ENCODE measurements at places on chromosomes 7 and 10. TPM values are rescaled to one million over a fixed set of nuclear protein-coding genes. Genes with fewer than 3 reads are reported as not detected.
A peak's percentile ranks its signal among the peaks of the same experiment; 100 is the strongest.

GRCh38 chr10:72694476-72695369, 2.8 kb downstream of the MCU start:
- no peak for DNase-seq
- peaks cover 29% of the 10 kb centered on the region for H3K4me1 ChIP-seq
- no peaks in the 10 kb centered on the region for H3K36me3 ChIP-seq

DNA sequence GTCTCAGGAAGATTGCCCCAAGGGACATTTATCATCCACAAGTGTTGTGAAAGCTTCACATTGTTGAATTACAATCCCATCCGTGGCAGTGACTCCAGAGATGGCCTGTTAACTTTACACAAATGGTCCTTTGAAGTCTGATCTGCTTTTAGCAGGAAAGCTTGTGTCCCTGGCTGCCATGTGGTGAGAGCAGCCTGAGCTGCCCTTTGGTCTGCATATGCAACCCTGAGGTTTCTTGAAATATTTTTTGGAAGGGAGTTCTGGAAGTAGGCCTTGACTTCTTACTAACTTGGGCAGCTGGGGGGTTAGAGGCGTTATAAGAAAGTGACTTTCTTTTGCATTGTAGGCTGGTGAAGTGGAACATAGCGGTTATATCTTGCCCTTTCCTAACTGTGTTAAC, 41.3 kb upstream of the FAM180A start:
- no peaks in the 10 kb centered on the region for H3K36me3 ChIP-seq
- DNase-seq: no peak
- H3K27me3 ChIP-seq: peaks cover 5% of the 10 kb centered on the region
- H3K4me3 ChIP-seq: no peak overlapping the region

GRCh38 chr10:99433378-99434020, 3.1 kb upstream of the GOT1 start:
- peak overlapping the region; percentile 52 for H3K27ac ChIP-seq
- H3K4me1 ChIP-seq: peaks cover 23% of the 10 kb centered on the region
- no peak for DNase-seq
- H3K27me3 ChIP-seq: no peaks in the 10 kb centered on the region
- H3K4me3 ChIP-seq: no peak overlapping the region
- no peaks in the 10 kb centered on the region for H3K36me3 ChIP-seq

Gene EIF3B
- total RNA-seq: 172 TPM

Gene NFE2L3
- 25.5 TPM for total RNA-seq

Data from progenitor cell of endocrine pancreas (in vitro differentiated cells).